Caco-2 (cell line): ENCODE measurements at places on chromosomes 11 and 22.

- DNase-seq = no peak
These were observed 697.9 kb downstream of the BRD1 start for GRCh38 chr22:49129736-49130135.

GRCh38 chr22:48307931-48308330, 1519.7 kb downstream of the BRD1 start:
- DNase-seq = no peak

DNA sequence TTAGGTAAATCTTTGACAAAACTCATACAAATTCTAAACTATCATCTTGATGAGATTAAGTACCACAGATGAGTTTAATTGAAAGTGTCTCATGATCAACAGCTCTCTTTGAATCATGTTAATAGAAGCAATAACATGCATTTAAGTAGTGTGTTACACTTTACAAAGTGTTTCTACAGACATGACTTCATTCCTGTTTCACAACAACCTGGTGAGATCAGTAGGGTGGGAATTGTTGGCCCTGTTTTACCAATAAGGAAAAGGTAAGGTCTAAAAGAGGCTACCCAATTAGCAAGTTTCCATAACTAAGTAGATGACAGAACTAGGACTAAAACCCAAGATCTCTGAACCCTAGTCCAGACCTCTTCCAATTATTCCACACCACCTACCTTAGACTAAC, 12.7 kb upstream of the PRSS23 start:
- no peak for DNase-seq

GRCh38 chr11:71349627-71350026, 97.2 kb upstream of the SHANK2 start:
- no peak for DNase-seq

DNA sequence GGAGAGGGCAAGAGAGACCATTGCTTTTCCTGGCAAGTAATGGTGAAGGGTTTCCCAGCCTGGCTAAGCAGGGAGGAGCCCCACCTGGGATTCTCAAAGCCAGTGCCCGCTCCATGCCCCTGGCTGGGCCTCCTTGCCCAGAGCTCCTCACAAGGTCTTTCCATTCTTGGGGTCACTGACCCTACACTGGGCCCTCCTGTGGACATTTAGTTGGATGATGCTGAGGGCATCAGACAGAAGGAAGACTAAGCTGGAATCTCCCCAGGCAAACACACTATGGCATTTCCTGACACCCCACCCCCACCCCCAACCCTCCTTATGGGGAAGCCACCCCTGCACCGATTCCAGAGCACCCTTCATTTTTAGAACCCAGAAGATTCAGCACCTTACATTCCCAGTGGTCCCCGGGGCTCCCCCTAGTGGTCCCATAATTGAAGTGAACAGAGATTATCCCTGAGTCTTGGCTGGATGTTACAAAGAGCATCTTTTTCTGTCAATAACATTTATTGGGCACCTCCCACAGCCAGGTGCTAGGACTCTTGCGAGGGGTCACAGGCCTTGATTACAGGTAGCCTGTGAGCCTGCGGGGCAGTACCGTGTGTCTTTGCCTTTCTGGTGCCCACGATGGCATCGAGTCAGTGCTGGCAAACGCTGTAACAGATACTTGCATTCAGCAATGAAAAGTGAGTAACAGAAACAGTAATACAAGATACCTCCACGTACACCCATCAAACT, 548.5 kb downstream of the BUD13 start:
- peak; percentile 82 for DNase-seq

DNA sequence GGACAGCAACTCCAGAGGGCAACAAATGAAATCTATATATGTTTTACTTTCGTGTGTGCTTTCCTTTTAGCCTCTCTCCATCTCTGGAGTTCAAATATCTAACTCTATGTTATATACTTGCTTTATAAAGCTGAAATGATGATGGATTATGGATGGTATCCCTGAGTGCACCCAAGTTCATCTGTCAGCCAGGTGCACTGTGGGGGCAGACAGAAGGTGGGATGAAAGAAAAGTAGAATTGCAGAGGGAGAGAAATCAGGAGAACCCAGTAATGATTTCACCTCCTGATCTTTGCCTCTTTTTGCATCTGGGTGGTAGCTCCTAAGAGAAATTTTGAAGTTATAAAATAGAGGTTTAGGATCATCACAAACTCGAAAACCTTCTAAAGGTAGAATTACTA, 2.4 kb downstream of the MUC15 start:
- DNase-seq = no peak
